Omental fat pad (tissue), 4 donors: ENCODE measurements at places on chromosomes 1 and 21. TPM values are rescaled to one million over a fixed set of nuclear protein-coding genes. Genes with fewer than 3 reads are reported as not detected.

ADORA3 gene
- total RNA-seq, result 9.2 TPM

MIS18A gene
- 3.5 TPM for total RNA-seq

DCDC2B gene
- not detected for total RNA-seq

C1orf167 gene
- 2.0 TPM for total RNA-seq

FCER1G gene
- total RNA-seq, result 346 TPM

INAVA gene
- 0.09 TPM for total RNA-seq
